Stimulated activated CD4-positive, alpha-beta T cell treated with anti-CD3 and anti-CD28 coated beads, Interleukin-1b, Interleukin-23, amount 100 ng/mL, for 24 hours (primary cell): ENCODE measurements at places on chromosomes 6 and 20.

DNA sequence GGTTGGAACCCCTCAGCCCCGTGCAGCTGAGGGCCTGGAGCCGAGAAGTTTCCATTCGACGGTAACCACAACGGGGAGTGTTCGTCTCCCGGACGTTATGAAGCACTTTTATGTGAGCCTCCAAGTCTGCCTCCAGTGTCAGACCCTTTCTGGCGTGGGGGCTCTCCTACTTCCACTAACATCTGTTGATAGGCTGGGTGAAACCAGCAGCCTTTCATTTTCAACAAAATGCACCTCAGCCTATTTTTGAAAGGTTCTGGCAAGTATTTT is 257.4 kb downstream of the THBS2 start:
- no peak for DNase-seq

DNA sequence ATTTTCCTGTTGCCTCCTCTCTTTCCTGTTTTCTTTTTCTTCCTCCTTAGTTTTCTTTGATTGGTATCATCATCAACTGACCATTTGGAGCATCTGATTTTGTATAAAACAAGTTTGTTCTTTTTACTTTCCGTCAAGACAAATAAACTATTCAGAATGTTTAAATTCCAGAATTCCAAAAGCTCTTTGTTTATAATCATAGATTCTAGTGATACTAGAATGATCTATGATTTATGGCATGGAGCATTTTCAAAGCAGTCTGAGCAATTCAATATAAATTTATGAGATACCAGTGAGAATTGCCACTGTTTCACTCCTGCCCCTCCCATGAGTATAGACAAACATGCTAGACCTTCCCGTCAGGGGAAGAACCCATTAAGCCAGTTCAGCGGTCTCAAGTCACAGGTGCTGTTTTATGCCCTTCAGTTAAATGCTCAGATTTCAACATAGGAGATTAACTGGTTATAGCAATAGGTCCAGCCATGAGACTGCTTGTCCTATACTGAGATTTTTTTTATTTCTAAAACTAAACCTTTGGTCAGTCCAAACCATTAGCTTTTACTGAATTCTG is 60.7 kb downstream of the GRIK2 start:
- DNase-seq = no peak

- DNase-seq = no peak
Observed at GRCh38 chr6:82881519-82881918, 184.1 kb downstream of the UBE3D start.

DNA sequence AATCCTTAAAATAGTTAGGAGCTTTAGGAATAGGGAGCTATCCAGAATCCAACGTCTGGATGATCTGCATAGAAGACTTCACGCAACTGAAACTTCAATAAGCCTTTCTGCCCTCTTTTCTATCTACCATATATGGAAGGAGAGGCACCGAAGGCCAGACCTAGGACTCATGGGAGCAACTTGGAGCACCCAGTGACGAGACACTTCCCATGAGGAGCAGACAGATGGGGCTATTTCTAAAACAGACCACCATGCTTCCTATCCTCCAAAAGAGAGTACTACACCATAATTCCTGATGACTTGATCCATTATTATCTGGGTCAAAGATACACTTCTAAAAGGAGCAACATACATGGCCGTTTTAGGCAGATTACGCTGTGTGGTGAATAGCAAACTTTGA is 6.0 kb downstream of the RPP40 start:
- DNase-seq = no peak

GRCh38 chr6:106199331-106199730 is 113.2 kb downstream of the PRDM1 start:
- no peak for DNase-seq
